Common myeloid progenitor, CD34-positive (primary cell): ENCODE measurements at places on chromosomes 4 and X.

DNA sequence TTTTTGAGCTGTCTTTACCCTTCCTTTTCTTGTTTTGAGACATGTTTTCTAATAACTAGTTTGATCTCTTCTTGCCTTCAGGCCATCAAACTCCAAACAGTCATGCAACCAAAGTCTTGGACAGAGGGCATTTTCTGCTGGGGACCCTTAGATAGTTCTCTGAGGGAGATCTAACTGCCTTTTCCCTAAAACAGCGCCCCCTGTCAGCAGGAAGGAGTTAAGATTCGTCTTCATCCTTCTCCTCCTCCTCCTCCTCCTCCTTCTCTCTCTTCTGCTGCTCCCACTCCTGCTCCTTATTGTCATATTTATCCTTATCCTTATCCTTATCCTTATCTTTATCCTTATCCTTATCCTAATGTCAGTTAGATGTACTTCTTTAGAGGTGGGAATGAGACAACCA, 417.2 kb downstream of the TRAM1L1 start:
- H3K36me3 ChIP-seq, result no peaks in the 10 kb centered on the region
- no peaks in the 10 kb centered on the region for H3K4me1 ChIP-seq
- no peak overlapping the region for H3K27ac ChIP-seq
- DNase-seq, result no peak

DNA sequence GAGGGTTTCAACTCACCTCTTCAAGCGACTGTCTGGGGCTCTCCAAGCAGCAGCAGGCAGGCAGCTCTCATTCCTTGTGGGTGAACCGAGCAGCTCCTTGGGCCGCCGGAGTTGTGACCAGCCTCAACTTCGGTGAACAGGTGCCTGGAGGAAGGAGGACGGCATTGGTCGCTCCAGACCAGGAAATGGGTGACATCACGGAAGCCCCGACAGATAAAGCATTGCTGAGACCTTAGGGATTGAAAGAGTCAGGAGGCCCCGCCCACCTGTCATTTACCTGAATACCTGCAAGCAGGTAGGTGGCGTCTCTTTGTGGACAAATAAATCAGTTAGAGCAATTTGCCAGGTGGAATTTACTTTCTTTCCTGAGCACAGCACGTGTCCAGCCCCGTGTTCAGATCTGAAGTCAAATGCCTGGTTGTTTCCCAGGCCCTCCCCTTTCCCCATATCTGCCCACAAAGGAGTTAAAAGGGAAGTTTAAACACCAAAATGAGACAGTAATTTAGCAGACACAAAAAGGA, at the start of gene LNX1:
Gene LNX1, minus strand, starts transcription at position 115 of the 521 bp plus-strand sequence. CDS start 17,484 bp downstream, outside the sequence.
- H3K4me3 ChIP-seq, result peak within 1 kb of the TSS; percentile 23
- H3K27me3 ChIP-seq, result no peaks in the 10 kb centered on the region
- H3K27ac ChIP-seq, result no peak within 1 kb of the TSS
- H3K4me1 ChIP-seq, result peaks cover 8% of the 10 kb centered on the region
- no peaks in the 10 kb centered on the region for H3K36me3 ChIP-seq

DNA sequence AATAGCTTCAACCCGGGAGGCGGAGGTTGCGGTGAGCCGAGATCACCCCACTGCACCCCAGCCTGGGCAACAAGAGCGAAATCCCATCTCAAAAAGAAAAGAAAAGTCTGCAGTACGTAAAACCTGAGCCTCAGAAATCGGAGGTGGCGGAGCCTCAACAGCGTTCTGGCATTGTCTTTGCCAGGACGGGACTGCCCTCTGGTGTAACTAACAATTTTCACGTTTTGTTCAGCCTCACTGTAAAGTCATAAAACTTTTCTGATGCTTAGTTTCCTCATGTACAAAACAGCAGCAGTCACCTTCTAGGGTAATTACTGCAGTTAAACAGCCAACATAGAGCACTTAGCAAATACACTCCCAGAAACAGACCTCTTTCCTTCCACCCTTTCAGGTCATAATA, 121.7 kb downstream of the RBM47 start:
- no peaks in the 10 kb centered on the region for H3K36me3 ChIP-seq
- H3K27ac ChIP-seq, result no peak overlapping the region
- no peaks in the 10 kb centered on the region for H3K4me1 ChIP-seq
- H3K4me3 ChIP-seq, result no peak overlapping the region
- H3K27me3 ChIP-seq, result no peaks in the 10 kb centered on the region

GRCh38 chrX:45912316-45912715, 632.9 kb downstream of the ZNF674 start:
- H3K36me3 ChIP-seq, result no peaks in the 10 kb centered on the region
- no peaks in the 10 kb centered on the region for H3K4me1 ChIP-seq
- no peak for DNase-seq
- no peak overlapping the region for H3K4me3 ChIP-seq
- H3K27ac ChIP-seq, result no peak overlapping the region
- H3K27me3 ChIP-seq, result no peaks in the 10 kb centered on the region

GRCh38 chrX:129961180-129962083, 21.0 kb upstream of the BCORL1 start:
- no peaks in the 10 kb centered on the region for H3K4me1 ChIP-seq
- DNase-seq, result peak; percentile 88
- H3K4me3 ChIP-seq, result peak overlapping the region; percentile 43
- peak overlapping the region; percentile 75 for H3K27ac ChIP-seq
- H3K27me3 ChIP-seq, result peaks cover 9% of the 10 kb centered on the region
- no peaks in the 10 kb centered on the region for H3K36me3 ChIP-seq

GRCh38 chrX:111447298-111447697, 35.3 kb upstream of the DCX start:
- no peaks in the 10 kb centered on the region for H3K27me3 ChIP-seq
- H3K36me3 ChIP-seq, result no peaks in the 10 kb centered on the region
- peak; percentile 37 for DNase-seq
- H3K27ac ChIP-seq, result no peak overlapping the region
- H3K4me3 ChIP-seq, result no peak overlapping the region
- no peaks in the 10 kb centered on the region for H3K4me1 ChIP-seq

DNA sequence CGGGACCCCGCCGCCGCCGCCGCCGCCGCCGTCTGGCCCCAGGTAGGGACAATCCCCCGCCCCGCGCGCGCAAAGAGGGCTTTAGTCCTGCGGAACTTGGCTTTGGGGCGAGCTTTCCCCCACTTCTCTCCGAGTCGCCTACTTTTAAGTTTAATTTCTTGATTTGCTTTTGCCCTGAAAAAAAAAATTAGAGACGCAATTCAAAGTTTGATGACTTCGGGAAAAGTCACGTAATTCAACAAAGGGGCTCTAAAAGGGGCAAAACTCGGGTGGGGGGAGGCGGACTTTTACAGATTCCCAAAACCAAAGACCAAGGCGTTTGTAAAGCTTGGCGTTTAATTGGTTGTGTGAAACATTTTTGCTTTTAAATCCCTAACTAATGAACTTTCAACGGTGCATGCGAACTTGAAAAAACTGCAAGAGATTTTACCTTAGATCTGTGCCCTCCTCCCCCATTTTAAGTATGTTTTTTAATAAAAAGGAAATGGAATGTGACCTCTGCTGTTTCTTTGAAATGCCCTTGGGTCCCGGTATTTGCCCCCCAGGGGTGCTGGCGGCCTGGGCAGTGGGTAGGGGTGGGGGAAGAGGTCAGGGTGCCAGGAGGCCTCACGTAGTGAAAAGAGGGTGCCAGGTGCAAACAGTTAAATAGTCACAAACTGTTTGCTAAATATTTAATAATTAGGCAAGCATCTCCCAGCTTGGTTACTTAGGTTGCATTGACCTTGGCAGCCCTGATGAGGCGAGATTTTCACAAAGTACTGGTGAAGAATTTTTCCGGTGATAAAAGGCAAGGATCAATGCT, 209.7 kb downstream of the NWD2 start:
- no peaks in the 10 kb centered on the region for H3K36me3 ChIP-seq
- H3K4me1 ChIP-seq, result peaks cover 12% of the 10 kb centered on the region
- DNase-seq, result no peak
- H3K27ac ChIP-seq, result no peak overlapping the region

DNA sequence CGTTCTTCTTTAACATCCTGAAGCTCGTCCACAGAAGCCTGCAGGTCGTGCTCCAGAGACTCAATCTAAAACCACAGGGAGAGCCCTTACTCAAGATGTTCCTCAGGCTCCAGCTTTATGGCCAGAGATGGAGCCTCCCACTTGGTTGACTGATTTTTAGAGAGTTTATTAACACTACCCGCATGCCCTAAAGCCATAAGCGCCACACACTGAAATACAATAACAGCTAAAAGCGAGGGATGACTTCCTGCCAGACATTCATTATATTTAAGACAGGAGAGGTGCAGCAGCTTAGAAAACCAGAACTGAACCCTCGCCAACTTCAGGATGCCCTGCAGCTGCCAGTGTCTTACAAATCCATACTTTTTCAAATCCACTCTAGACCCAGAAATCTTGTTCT, 42.0 kb downstream of the SOD3 start:
- no peaks in the 10 kb centered on the region for H3K27me3 ChIP-seq
- no peak for DNase-seq
- no peak overlapping the region for H3K27ac ChIP-seq
- H3K36me3 ChIP-seq, result no peaks in the 10 kb centered on the region
- H3K4me3 ChIP-seq, result no peak overlapping the region
- H3K4me1 ChIP-seq, result no peaks in the 10 kb centered on the region

DNA sequence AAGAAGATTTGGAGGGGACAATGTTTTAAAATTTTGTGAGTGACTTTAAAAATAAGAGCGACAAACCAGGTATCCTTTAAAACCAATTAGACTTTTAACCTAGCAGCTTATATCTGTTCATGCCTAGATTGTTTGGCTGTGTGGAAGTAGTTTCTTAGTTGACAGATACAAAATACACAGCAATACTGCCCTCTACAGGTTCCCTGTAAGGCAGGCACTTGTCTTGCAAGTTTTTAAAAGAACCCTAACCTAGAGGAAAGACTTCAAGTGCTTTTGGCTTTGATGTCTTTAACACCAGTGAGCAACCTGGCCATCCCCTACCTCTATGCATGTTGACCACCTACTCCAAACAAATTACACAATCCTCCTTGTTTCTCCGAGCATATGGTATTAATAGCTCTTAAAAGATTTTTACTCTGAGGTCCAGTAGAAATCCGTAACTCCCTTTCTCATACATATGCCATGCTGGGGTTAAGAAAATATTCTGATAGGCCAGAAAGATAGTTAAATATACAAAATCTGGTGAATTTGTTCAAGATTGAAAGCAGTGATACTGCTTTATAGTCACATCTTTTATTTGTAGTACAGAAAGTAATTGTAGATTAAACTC, 273.0 kb downstream of the ARHGAP24 start:
- H3K27me3 ChIP-seq, result no peaks in the 10 kb centered on the region
- H3K27ac ChIP-seq, result no peak overlapping the region
- no peaks in the 10 kb centered on the region for H3K4me1 ChIP-seq
- peak; percentile 85 for DNase-seq
- no peaks in the 10 kb centered on the region for H3K36me3 ChIP-seq

DNA sequence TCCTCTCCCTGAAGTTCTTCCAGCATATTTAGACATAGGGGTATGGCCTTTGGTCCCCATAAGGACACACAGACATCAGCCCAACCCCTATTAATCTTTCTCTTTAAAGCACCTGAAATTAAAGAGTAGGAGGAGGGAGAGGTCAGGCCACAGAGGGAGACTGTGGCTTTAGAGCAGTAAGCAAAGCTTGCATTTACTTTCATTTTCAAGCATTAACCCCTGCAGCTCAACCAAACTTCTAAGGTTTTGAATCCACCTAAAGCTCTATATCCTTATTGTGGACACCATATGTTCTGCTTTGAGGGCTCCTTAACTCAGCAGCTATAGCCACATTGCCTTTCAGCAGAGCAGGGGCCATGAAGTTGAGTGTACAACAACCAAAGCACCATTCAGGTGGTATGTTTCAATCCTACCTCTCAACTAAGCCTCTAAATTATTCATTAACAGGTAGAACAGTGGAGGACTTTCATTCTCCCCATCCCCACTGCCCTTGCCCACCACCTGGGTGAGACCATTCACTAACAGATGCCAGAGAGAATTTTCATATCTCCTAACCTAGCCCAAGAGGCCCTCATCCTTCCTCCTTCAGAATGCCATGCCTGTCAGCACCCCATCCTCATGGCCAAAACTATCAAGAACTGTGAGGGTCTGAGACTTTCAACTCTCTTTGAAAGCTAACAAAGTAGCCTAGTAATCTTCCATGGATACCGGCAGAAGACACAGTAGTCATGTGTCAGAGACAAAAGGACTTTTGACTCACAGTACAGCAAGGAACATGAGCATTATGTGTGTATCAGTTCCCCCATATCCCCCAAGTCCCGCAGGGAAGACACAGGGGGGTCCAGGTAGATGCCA, 20.8 kb downstream of the LIN54 start:
- H3K36me3 ChIP-seq, result no peaks in the 10 kb centered on the region
- H3K27me3 ChIP-seq, result no peaks in the 10 kb centered on the region
- peak overlapping the region; percentile 66 for H3K4me3 ChIP-seq

- peaks cover 15% of the 10 kb centered on the region for H3K36me3 ChIP-seq
- no peak overlapping the region for H3K27ac ChIP-seq
- DNase-seq, result no peak
- H3K4me3 ChIP-seq, result no peak overlapping the region
- no peaks in the 10 kb centered on the region for H3K4me1 ChIP-seq
These were observed 16.0 kb upstream of the RBM3 start for GRCh38 chrX:48558271-48558670.

GRCh38 chr4:100189820-100190642, at the start of gene DDIT4L:
DDIT4L (minus strand) TSS chr4:100190468; CDS start chr4:100189983, 485 bp downstream.
- peak within 1 kb of the TSS; percentile 37 for H3K4me3 ChIP-seq
- H3K4me1 ChIP-seq, result peaks cover 17% of the 10 kb centered on the region
- H3K27ac ChIP-seq, result no peak within 1 kb of the TSS
- H3K36me3 ChIP-seq, result no peaks in the 10 kb centered on the region
- no peak for DNase-seq

DNA sequence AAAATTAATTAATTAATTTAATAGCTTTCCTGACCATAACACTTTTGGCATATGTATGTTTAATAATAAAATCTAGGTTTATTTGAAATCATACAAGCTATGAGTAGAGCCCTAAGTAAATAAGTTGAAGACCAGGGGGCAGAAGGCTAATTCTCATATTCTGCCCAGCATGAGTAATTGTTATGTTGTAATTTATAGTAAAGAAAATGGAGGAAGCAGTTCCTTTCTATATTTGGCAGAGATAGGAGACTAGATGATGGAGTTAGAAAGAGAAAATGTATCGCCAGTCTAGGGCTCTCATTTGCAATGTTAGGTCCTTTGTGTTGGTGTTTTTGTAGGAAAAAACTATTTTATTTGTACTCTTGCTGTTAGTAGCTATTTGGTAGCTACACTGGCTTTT, 89.1 kb downstream of the FNIP2 start:
- DNase-seq, result peak; percentile 6
- no peak overlapping the region for H3K27ac ChIP-seq
- peaks cover 36% of the 10 kb centered on the region for H3K36me3 ChIP-seq
- no peak overlapping the region for H3K4me3 ChIP-seq

DNA sequence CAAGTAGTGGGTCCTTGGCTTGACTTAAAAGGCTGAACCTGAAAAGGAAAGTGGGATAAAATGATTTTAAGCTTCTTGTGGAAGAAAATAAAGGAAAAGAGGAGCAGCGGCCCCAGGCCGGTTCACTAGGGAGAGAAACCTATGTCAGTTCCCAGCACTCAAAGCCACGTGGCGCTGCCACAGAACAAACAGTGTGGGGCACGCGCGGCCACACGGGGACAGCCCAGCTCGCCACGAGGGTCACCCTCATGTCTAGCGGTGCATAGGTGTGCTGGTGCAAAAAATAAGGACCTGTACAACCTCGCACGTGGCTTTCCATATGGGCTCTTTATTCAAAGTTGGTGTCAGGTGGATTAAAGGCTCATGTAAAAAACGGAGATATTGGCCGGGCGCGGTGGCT, 17.1 kb downstream of the MSANTD1 start:
- H3K4me3 ChIP-seq, result no peak overlapping the region
- H3K36me3 ChIP-seq, result no peaks in the 10 kb centered on the region
- H3K27me3 ChIP-seq, result no peaks in the 10 kb centered on the region
- no peaks in the 10 kb centered on the region for H3K4me1 ChIP-seq
- DNase-seq, result no peak
- H3K27ac ChIP-seq, result no peak overlapping the region

GRCh38 chr4:143642611-143643010, 57.9 kb downstream of the FREM3 start:
- H3K27me3 ChIP-seq, result no peaks in the 10 kb centered on the region
- H3K4me3 ChIP-seq, result no peak overlapping the region
- no peak overlapping the region for H3K27ac ChIP-seq
